ENCODE measurements at places on chromosomes 2 and 18.

GRCh38 chr2:176268976-176269318 is 295 bp upstream of the MTX2 start:
- no peak for DNase-seq

GRCh38 chr2:74142340-74142739 is 5.4 kb downstream of the BOLA3 start:
- DNase-seq, result no peak

DNA sequence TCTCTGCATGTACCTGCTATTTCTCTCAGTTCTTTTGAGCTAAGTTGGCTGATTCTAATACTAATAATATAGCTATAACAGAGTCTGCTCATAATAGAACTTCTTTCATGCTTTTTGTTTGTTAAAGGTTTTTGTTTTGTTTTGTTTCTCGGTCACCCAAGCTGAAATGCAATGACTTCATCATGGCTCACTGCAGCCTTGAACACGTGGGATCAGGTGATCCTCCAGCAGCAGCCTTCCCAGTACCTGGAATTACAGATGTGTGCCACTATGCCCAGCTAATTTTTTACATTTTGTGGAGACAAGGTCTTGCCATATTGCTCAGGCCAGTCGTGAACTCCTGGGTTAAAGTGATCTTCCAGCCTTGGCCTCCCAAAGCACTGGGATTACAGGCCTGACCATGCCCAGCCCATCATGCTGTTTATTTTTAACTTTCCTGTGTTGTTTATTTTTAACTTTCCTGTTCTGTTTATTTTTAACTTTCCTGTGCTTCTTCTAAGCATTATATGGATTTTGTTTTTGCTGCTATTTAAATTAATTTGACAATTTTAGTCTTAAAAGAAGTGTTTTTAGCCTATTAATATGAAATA is 763.8 kb upstream of the CDH7 start:
- DNase-seq, result no peak

- no peak for DNase-seq
These were observed 330.0 kb upstream of the POU3F3 start for GRCh38 chr2:104523921-104524320.

DNA sequence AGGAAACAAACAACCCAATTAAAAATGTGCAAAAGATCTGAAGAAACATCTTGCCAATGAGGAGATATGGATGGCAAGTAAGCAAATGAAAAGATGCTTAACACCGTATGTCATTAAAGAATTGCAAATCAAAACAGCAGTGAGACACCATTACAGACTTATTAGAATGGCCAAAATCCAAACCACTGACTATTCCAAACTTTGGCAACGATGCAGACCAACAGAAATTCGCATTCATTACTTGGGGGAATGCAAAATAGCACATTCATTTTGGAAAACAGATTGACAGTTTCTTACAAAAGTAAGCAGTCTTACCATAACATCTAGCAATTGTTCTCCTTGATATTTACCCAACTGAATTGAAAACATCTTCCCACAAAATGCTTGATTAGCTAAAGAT is 1118.7 kb downstream of the SUCLG1 start:
- DNase-seq, result no peak

Data from activated T-cell treated with anti-CD3 and anti-CD28 coated beads for 48 hours (primary cell).